Subcutaneous preadipocyte (primary cell): ENCODE measurements at places on chromosomes 7 and 10. TPM values are rescaled to one million over a fixed set of nuclear protein-coding genes. Genes with fewer than 3 reads are reported as not detected.

The SORCS1 gene
- total RNA-seq: not detected in 2 replicates

The C10orf105 gene
- total RNA-seq: under 0.01 and 0.20 TPM in 2 replicates

The OR9A2 gene
- total RNA-seq: not detected in 2 replicates

The BLVRA gene
- total RNA-seq: 30.7 and 32.3 TPM in 2 replicates

The CPA4 gene
- under 0.01 and 1.6 TPM in 2 replicates for total RNA-seq

The TACR2 gene
- 0.20 TPM in 1 of 2 replicates, not detected in the other for total RNA-seq

The AUTS2 gene
- 5.9 and 11.7 TPM in 2 replicates for total RNA-seq

The HOXA9 gene
- total RNA-seq: 8.8 and 15.2 TPM in 2 replicates

The FEZF1 gene
- not detected in 2 replicates for total RNA-seq

The GPR141 gene
- total RNA-seq: not detected in 2 replicates

The CC2D2B gene
- under 0.01 TPM in 1 of 2 replicates, not detected in the other for total RNA-seq

The PCGF5 gene
- total RNA-seq: 23.1 and 23.3 TPM in 2 replicates

The TMEM196 gene
- not detected in 2 replicates for total RNA-seq

The TEX36 gene
- not detected in 2 replicates for total RNA-seq

The BAG3 gene
- total RNA-seq: 14.3 and 18.2 TPM in 2 replicates
